ENCODE measurements at places on chromosomes 11 and 22.
A peak's percentile ranks its signal among the peaks of the same experiment; 100 is the strongest.

DNA sequence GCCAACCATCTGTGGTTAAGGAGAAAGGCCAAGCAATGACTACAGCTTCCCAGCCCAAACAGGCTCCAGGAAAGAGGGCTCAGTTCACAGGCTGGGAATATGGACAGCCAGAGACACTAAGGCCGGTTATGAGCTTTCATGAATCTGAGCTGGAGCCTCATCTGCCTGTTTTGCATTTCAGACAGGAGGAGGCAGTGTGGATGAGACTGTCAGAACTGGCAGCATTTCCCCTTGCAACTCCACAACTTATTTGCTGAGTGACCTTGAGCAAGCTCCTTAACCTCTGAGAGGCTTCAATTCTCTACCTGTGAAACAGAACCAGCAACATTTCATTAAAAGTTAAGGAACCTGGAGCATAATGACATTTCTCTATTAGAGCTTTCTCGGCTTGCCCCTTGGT is 264.0 kb downstream of the ETS1 start:
- peak; percentile 71 for DNase-seq

GRCh38 chr22:39520226-39521105 is at the start of gene ATF4:
Gene ATF4, plus strand, starts transcription at chr22:39520562. Its CDS starts 884 bp downstream, at chr22:39521446.
- no peak for DNase-seq

GRCh38 chr11:121723246-121723741 is 270.5 kb upstream of the SORL1-AS1 start:
- peak; percentile 28 for DNase-seq

DNA sequence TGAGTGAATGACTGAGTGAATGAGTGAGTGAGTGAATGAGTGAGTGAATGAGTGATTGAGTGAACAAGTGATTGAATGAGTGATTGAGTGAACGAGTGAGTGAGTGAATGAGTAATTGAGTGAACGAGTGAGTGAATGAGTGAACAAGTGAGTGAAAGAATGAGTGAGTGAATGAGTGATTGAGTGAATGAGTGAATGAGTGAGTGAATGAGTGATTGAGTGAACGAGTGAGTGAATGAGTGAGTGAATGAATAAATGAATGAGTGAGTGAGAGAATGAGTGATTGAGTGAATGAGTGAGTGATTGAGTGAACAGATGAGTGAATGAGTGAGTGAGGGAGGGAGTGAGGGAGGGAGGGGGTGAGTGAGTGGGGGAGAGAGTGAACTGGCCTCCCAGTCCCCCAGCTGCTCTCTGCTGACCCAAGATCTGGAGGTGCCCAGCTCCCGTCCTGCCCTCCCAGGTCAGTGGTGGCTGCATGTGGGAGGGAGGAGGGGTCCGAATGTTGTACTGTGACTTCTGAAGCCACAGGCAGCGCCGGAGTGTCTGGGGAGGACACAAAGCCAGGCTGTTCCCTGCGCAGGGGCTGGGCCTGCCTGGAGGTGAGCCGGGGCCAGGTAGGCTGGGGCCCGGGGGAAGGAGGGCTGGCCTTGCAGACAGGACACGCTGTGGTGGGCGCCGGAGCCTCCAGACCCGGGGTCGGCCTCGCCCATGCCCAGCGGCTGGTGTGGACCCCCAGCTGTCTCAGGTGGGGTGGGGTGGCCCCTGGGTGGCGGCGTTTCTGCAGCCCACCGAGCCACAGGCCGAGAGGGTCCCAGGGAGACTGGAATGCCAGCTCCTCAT is 17.8 kb upstream of the PIM3 start:
- no peak for DNase-seq

DNA sequence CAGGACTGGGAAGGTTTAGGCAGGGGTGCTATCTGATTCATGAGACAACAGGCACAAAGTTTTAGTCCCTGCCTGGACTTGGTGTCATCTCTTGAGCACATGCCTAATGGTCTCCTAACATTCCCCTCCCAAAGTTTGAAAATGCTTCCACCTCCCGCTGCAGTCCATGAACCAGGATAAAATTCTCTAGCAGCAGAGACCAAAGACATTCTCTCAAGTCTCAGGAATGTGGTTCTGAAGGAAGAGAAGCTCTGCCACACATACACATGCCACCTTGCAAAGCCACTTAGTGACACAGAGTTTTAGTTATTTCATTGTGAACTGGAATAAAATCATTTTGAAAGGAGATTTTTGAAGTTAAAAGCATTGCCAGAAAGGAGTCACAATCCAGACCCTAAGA is 15.5 kb downstream of the OR51B6 start:
- no peak for DNase-seq

DNA sequence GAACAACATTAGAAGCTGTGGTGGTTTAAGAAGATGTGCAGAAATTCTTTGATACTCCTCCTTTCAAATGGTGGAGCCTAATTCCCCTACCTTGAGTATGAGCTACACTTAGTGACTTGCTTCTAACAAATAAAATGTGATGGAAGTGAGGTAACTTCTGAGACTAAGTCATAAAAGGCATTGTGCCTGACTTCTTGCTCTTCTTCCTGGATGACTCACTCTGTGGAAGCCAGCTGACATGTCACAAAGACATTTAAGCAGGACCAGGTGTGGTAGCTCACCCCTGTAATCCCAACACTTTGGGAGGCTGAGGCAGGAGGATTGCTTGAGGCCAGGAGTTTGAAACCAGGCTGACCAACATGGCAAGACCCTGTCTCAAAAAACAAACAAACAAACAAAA is 3.9 kb upstream of the PLA2G3 start:
- peak; percentile 33 for DNase-seq

DNA sequence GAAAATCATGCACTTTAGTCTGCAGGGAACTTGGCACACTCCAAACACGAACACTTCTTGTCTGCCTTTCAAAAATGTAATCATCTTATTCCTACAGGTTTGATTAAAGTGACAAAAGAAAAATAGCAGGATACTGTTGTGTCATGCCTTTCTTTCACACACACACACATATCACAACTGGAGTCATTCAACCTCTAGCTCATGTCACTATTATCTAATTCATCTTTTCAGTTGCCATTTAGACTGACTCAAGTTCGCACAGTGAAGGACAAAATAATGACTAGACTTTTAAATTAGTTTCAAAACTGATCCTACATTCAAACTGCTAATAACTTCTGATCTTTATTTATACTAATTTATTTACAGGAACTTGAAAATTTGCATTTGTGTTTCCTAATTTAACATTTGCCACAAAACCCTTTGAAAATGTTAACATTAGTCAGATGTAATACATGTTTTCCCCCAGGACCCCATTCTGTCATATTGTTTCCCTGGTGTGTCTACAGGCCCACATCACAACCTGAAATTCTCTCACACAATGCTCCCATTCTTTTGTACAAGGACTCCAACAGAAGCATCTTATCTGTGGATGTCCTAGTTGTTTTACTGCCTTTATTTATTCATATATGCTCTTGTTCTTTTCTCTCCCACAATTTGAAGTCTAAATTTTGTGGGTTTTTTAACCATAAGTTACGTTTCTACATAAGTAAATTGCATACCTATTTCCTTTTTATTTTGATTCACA is 171.1 kb downstream of the GRIA4 start:
- DNase-seq, result no peak

- DNase-seq, result no peak
These were observed 189.5 kb downstream of the TBC1D22A start for GRCh38 chr22:46951973-46952372.

- no peak for DNase-seq
These were observed 429 bp downstream of the PGGHG start for GRCh38 chr11:289398-289711.

DNA sequence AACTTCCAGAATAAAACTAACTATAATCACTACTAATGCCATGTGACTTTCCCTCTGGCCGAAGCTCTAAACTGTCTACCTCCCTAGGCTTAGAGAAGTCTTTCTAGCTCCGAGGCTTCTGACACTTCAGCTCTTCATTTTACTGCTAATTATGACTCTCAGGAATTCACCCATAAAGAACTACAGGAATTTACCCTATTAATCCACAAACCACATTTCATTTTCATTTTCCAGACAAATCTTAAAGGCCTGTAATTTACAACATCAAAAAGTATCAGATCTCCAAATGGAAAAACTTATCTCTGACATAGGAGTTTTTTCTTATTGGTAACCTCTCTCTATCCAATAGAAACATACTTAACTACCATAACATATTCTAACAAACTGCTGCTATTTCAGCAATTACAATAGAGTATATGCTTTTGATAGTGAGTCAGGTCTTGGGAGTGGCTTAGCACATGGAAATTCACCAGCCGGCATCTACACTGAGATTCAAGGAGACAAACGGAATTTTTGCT is 33.4 kb downstream of the MRTFA start:
- peak; percentile 80 for DNase-seq

- DNase-seq, result no peak
These were observed 9.4 kb downstream of the TMPRSS13 start for GRCh38 chr11:117919781-117920221.

GRCh38 chr11:110565357-110566336 is 135.9 kb downstream of the FDX1 start:
- DNase-seq, result peak; percentile 89

DNA sequence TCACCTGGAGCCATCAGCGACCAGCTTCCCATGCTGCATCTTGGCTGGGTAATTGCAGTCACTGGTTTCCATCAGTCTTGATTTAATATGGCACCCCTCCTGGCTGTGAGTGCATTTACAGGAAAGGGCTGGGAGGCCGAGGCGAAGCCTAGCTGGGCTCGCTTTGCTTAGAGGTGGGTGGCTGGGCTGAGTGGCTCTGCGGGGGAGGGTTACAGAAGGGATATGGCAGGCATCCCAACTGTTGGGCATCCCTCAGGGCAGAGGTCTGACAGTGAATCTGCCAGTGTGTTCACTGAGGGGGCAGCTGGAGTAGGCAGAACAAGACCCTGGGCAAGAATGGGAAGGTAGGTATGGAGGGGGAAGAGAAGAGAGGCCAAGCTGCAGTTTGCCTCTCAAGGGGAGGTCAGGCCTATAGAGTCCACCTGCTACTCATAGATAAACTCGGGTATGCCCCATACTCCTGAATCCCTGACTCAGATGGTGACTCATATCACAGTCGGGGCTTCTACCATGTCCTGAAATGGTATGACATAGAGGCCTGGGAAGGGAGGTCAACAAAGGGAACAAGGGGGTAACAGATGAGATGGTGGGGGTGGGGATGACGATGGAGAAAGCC is 77.5 kb upstream of the PHOX2A start:
- peak; percentile 73 for DNase-seq

GRCh38 chr22:45903355-45904135 is 73.4 kb downstream of the WNT7B start:
- peak; percentile 82 for DNase-seq

Measured in iris pigment epithelial cell (primary cell).